ENCODE measurements at places on chromosomes 16 and 17.

DNA sequence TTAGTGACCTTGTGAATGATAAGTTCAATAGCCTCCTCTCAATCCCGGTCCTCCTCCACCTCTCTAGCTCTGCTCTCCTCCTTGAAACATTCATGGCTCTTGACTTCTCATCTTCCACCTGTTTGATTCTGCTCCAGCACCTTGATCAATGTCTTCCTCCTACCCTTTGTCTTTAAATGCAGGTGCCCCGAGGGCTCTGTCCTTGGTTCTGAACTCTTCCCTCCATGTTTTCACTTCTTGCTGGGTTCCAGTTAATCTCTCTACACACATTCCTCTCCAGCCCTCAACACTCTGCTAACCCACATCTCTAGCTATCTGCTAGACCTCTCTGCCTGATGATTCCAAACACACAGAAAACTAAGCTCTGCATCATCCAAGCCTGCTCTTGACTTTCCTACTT lies 13.4 kb downstream of the CD300E start:
- DNase-seq = no peak

DNA sequence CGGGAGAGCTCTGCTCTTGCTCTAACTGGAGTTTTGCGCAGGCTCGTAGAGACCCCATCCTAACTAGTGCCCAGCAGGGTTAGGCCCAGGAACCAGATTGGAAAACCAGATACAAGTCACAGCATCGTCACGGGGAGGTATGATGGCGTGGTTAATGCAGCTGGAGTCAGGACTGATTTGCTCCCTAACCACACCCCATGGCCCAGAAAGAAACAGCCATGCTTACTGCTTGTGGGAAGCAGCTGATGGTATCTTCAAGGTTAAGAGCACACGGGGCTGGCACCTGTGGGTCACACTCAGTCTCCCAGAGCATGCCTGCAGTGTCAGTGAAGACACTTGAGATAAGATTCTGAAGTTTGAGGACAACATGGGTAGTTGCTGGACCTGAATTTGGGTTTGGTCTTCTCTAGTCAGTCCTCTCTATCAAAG lies 60.2 kb downstream of the WIPI1 start:
- no peak for DNase-seq

- no peak for DNase-seq
Measured at GRCh38 chr16:3520413-3520812, 19.6 kb downstream of the CLUAP1 start.

GRCh38 chr17:21001111-21001812 lies 41.5 kb downstream of the USP22 start:
- DNase-seq = no peak

DNA sequence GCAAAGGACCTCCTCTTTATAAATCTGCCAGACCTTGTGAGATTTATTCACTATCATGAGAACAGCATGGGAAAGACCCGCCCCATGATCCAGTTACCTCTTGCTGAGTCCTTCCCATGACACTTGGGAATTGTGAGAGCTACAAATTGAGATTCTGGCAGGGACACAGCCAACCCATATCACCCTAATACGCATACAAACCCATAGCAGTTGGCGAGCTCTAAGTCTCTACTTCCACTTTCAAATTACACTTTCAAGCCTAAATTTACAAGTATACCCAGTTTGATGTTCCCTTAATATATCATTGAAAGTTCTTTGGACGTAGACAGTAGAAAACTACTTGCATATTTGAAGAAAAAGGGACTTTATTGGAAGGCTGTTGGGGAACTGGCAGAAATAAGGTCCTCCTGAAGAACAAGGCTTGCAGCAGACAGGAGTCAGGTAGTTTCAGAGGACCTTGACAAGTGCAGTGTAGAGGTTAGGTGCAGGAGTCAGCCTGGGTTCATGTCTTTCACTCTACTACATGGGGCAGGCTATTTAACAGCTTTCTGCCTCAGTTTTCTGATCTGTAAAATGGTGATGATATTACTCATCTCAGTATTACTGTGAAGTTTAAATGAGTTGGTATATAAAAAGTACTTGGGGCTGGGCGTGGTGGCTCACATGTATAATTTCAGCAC lies 107.9 kb upstream of the EEF2KMT start:
- no peak for DNase-seq

GRCh38 chr17:57480438-57481196 lies 224.3 kb downstream of the MSI2 start:
- no peak for DNase-seq

DNA sequence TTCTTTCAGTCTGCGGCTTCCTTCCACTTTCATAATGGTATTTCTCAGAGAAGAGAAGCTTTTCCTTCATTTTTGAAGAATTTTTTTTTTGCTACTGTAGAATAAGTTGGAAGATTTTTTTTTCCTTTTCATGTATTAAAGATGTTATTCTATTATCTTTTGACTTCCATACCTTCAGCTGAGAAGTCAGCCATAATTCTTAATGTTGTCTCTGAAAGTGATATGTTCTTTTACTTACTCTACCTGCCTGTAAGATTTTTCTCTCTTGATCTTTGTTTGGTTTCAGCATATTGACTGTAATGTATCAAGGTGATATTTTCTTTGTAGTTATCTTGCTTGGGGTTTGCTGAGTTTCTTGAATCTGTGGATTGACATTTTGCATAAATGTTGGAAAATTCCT lies 143.5 kb upstream of the TOX3 start:
- DNase-seq = no peak

- DNase-seq = peak; percentile 57
Measured at GRCh38 chr16:3095869-3096268, 3.2 kb downstream of the ZSCAN10 start.

DNA sequence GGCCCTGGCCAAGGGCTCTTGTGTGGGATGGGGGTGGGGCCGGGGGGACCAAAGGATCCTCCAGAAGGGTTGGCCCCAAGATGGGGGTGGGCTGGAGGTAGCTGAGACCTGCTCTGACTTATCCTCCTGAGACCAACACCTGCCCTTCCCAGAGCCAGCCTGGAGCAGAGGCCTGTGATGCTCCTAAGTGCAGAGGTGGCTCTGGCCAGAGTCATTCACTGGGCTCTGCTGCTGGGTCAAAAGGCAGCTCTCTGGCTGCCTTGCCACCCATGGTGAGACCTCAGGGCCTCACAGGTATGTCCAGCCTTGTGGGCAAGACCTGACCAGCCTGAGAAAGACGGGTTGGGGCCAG lies 393 bp downstream of the SERPINF2 start:
- DNase-seq = no peak

DNA sequence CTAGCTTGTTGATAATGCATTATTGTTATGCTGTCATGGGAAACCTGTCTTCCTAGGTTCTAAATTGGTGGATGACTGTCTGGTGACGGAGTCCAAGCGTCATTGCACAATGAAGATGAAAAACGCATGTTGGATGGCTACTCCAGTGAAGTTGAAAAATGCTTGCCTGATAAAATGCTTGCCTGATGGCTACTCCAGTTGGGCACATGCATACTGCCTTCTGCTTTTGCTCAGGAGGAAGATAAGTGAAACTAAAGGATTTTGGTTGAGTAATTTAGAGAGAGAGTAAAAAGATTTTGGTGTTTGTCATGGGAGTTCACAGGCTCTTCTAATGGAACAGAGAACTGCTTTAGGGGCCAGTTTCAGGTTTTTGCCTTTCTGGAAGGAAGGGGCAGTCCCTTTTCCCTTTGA lies 118.6 kb downstream of the PRKCA start:
- no peak for DNase-seq

DNA sequence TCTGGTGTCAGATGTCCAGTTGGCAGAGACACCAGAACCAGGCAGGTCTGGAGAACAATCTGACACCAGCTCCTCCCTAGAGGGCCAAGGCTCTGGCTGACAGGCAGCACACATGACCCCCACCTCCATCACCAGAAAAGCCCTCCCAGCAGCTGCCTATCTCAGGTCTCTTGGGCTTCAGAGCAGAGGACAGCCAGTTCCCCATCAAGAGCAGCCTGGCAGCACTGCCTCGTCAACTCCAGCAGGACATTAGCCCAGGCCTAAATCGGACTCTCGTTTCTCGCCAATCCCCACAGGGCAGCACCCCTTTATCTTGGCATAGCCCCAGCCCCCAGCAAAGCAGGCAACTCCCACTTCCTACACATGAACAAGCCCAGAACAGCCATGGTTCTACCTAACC lies 4.4 kb downstream of the JUP start:
- DNase-seq = no peak

GRCh38 chr17:45129940-45130680 lies 2.2 kb downstream of the PLCD3 start:
- DNase-seq = no peak

DNA sequence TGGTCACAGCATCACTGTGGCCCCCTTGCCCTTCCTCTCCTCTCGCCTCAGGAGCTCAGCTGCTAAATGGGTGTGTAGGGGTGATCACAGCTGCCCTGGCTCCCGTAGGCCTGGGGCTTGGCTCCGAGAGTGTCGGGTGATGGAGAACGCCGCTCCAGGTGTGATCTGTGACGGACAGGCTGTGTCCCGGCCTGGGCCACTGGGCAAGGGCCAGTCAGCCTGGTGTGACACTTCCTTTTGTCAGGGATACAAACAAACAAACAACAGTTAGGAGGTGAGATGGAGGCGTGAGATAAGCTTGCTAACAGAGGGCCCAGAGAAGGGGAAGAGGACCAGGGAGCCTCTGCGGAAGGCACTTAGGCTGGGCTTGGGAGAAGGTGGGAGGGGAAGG lies 2.0 kb downstream of the ADGRG1 start:
- no peak for DNase-seq

DNA sequence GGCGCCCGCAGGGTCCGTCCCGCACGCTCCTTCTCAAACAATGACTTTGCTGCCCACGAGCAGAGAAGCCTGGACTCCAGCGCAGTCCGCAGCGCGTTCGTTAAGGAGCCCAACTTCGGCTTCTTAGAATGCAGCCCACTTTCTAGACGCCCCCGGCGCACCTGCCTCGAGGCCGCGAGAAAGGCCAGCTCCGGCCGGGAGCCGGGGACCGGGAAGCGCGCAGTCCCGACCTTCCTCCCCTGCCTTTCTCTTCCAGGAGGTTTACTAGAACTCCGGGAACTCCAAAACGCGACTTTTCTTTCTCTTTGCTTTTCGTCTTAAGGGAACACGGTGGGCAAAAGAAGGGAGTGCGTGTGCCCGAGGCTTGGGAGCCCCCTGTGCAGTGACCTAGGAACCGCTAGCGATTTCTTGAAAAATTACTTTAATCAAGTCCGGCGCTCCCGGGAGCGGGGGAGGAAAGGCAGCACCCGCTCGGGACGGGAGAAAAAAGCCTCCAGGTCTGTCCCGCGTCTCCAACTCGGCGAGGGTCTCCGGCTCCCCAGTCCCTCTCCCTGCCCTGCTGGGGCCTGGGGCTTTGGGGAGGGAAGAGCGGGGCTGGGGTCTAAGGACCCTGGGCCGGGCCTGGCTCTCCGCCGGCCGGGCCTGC lies 2.6 kb downstream of the HNF1B start:
- no peak for DNase-seq

DNA sequence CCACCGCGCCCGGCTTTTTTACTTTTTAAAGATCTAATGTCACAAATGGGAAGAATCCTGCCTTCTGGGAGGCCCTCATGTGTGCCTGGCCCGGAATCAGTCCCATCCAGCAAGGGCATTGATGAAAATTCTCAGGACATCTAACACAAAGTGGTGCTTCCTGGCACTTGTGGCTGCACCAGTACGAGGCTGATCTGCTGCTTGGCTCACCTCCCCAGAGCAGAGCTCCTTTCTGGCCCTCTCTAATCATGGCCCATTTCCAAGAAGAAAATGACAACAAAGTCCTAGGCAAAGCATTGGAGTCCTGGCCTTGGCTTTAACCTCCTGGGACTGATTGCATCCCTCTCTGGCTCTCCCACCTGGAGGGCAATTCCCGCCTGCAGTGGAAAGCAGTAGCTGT lies 50.7 kb upstream of the SIAH1 start:
- no peak for DNase-seq

GRCh38 chr17:80999536-81000333 lies 8.1 kb downstream of the CHMP6 start:
- no peak for DNase-seq

DNA sequence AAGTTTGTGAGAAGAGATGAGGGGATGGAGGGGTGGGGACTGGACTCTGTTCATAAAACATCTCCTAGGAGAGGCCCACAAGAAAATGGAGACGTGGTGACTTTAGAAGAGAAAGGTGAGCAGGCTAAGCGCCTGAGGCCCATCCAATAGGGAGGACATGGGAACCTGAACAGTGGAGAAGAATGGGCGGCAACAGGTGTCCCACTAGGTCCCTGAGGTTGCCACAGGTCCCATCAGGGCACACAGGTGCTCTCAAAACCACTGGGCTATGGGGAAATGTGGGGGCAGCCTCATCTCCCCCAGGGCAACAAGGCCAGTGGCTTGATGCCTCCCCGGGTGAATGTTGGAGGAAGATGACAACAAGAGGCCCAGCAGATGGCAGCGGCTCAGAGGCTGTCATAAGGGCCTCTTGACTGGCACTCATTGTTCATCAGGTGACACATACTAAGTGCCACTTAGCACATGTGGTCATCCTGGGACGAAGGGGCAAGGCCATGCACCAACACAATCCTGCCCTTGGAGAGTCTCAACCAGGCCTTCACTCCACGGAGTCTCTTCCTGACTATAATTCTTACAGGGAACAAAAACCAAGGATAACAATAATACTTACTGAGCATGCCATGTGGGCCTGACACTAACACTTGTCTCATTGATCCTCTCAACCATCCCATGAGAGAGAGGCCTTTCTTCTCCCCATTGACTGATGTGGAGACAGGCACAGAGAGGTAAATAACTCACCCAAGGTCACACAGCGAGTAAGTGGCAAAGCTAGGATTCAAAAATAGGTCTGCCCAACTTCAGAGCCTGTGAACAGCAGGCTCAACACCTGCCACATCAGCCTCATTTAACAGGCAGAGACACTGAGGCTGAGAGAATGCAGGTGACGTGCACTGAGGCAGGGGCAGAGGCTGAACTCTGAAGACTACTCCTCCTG lies 38.0 kb downstream of the CUEDC1 start:
- no peak for DNase-seq

GRCh38 chr16:56600398-56600999 lies 7.9 kb upstream of the MT2A start:
- DNase-seq = no peak

GRCh38 chr16:23398987-23399805 lies 53.8 kb downstream of the COG7 start:
- no peak for DNase-seq

DNA sequence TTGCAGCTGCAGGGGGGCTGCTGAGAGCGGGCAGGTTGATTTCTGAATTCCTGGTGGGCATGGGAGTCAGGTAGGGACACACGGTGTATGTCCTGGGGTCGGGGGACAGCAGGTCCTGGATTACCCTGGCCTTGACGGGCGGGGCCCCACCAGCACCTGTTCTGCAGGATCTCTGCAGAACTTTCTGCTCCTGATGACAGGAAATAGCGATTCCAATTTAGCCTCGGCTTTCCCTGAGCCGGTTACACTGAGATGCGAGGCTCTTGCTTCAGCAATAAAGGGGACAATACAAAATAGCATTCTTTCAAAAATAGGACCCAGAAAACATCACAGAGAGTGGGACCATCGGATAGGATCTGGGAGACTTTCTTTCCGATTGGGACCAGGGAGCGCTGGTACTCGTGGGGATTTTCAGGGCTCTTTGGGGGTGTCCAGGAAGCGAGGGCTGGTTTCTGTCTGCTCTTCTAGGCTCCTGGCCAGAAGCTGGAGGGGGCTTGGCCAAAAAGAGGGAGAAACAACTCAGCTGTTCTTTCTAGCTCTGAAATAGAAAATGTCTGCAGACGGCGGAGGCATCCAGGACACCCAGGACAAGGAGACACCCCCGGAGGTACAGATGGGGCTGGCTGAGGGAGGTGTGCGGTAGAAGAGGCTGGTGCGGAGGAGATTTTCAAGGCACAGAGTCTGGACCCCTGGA lies 642 bp downstream of the ZNF205 start:
- DNase-seq = no peak

GRCh38 chr17:40485851-40486521 lies 15.4 kb downstream of the TNS4 start:
- no peak for DNase-seq
